HT1080 (cell line): ENCODE measurements at places on chromosomes 1 and 21. TPM values are rescaled to one million over a fixed set of nuclear protein-coding genes. Genes with fewer than 3 reads are reported as not detected.

GRCh38 chr21:14857529-14857928 lies 207.3 kb downstream of the NRIP1 start:
- DNase-seq, result no peak

- DNase-seq, result no peak
Measured at GRCh38 chr1:40247655-40248054, at the start of gene TMCO2. Gene TMCO2, plus strand, starts transcription at chr1:40247937. Its CDS starts 57 bp downstream, at chr1:40247994.

GRCh38 chr1:55827350-55827749 lies 612.2 kb upstream of the USP24 start:
- DNase-seq, result peak; percentile 88

Gene NR5A2
- total RNA-seq, result 0.19 and 0.23 TPM in 2 replicates

Gene TCHHL1
- total RNA-seq, result not detected in 2 replicates
